Hematopoietic multipotent progenitor cell treated with erythropoietin and hydrocortisone succinate and interleukin-3 and kit ligand, for 15 days (in vitro differentiated cells): ENCODE measurements at places on chromosomes 3 and 15.

DNA sequence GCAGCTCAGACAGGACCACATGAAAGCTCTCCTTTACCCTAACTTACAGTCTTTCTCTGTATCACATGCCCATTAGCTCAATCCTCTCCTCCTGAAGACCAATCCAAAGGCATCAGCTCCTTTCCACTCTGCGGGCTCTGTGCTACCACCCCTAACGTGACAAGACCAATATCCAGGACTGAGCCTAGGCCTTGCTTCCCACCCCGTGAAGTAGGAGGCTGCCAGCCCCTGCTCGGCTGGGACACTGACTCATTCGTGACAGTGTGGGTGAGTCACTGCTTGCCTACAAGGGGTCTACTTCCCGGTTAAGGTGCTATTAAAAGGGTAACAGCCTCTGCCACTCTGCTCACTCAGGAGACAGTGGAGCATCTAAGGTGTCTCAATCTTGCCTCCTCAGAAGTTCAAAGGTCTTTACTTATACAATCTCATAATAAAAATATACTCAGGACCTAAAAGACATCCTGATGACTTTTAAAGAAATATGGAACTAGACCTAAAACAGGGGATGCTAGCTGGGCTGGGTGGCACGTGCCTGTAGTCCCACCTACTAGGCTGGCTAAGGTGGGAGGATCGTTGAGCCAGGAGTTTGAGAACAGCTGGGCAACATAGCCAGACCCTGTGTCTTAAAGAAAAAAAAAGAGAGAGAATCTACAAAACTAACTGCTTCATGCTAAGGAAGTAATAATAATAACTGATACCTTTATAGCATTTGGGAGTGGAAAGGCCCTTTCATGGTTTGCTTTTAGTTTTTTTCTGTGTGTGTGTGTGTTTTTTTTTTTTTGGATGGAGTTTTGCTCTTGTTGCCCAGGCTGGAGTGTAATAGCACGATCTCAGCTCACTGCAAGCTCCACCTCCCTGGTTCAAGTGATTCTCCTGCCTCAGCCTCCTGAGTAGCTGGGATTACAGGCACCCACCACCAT lies 55.0 kb downstream of the TMEM44 start:
- DNase-seq = no peak

GRCh38 chr3:122893754-122894668 lies 99.1 kb downstream of the SLC49A4 start:
- DNase-seq = no peak

DNA sequence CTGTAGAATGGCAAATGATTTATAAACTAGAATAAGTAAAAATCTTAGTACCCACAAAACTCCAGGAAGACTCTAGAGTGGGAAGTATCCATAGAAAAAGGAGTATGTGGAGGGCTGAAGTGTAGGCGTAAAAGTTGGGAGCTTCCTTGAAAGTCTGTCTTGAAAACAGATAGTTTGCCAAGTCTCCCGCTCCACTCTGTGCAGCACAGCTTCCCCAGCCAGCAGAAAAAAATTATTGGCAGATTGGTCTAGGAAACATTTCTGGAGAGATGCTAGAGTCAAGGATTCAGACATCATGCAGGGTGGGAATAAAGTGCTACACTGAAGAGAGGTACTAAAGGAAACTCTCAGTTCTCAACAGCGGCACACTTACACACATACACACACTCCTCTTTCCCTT lies 53.4 kb upstream of the CD200R1L start:
- DNase-seq = no peak

DNA sequence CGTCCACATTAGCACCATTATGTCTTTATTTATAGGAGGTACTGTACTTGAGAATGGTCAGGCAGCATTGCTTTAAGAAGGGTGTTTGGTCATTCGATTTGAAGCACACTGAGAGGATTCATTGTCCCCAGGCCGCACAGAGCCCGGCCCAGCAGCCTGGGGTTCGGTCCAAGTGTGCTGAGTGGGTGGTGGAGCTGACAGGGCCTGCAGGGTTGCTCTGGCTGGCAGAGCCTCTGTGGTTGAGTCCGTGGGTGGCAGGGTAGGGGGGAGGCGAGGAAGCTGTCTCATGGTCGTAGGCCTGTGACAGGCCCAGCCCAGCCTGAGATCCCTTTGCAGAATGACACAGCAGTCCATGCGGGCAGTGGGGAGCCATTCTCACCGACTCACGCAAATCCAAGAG lies 227.7 kb upstream of the TOPAZ1 start:
- DNase-seq = no peak

DNA sequence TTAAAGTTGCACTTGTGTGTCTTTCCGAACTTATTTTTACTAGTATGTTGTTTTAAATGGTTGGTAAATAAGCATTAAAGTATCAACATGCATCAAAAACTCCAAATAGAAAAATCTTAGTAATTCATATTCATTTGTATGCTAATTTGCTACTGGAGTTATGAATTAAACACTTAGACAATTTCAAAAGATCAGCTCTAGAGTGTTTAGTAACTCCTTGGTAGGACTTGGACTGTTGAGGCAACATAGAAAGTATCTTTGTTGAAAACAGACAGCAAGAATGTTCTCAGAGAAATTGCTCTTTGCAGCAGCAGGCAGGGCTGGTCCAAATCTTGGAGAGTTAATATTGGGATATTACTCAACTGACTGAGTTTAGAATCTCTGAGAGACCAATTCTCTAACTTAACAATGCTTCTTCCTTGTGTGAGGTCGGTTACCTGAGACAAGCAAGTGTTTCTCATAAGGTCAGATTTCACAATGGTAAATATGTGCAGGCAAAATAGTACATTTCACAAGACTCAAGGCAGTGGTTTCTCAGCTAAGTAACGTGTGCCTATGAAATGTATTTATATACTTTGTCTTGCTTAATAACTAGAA lies 147.8 kb upstream of the IL12A start:
- DNase-seq = no peak

DNA sequence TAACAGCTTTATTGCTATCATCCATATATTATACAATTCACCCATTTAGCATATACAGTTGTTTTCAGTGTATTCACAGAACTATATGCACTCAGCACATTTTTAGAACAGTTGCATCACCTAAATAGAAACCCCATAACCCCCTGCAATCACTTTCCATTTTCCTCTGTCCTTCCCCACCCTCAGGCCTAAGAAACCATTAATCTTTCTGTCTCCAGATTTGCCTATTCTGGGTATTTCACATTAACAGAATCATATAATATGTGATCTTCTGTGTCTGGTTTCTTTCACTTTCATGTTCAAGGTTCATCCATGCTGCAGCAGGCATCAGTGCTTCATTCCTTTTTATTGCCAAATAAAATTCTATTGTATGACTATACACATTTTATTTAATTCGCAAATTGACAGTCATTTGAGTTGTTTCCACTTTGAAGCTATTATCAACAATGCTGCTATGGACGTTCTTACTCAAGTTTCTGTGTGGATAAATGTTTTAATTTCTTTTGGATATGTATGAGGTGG lies 39.8 kb downstream of the ADAMTS17 start:
- DNase-seq = no peak

- DNase-seq = no peak
Observed at GRCh38 chr3:138165061-138165460, 9.7 kb downstream of the DBR1 start.

- DNase-seq = no peak
Observed at GRCh38 chr15:26580943-26581342, 191.9 kb downstream of the GABRB3 start.

DNA sequence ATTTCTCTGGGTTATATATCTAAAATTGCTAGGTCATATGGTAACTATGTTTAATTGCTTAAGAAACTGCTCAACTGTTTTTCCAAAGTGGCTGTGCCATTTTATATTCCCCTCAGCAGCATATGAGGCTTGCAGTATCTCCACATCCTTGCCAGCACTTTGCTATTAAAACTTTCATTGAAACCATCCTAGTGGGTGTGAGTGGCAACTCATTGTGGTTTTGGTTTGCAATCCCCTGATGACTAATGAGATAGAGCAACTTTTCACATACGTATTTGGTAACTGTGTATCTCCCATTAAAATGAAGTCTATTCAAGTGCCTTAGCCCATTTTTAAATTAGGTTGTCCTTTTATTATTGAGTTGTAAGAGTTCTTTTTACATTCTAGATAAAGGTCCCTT lies 17.3 kb downstream of the KPNA1 start:
- no peak for DNase-seq

GRCh38 chr15:41847981-41848380 lies 9.3 kb downstream of the PLA2G4B start:
- no peak for DNase-seq

GRCh38 chr15:95129574-95129973 lies 898.2 kb downstream of the MCTP2 start:
- no peak for DNase-seq

- no peak for DNase-seq
Observed at GRCh38 chr15:99556011-99556410, 9.8 kb upstream of the MEF2A start.

GRCh38 chr3:185988816-185989175 lies 51.0 kb upstream of the TRA2B start:
- no peak for DNase-seq

DNA sequence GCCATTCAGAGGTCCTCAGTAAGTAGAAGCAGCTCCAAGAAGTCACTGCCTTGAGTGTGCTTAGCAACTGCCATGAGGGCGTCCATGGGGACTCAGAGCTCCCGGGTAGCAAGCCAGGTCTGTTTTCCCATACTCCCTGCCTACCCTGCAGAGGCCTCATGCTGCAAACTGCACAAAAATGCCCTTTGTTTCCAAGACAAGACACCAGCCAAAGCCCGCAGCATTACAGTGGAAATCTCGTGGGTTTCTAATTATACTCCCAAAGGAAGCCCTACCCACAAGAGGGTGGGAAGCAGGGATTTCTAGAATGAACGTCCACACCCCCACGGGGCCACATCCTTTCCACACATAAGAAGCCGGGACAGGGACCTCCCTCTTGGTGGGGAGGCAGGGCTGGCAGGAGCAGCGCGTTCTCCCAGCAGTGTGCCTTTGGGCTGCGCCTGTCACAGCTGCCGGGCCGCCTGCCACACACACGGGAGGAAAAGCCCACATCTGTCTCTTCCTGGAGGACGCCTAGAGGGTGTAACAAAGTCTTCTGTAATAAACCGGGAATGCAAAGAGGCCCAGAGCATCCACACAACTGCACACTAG lies 31.1 kb downstream of the FAM174B start:
- DNase-seq = no peak

DNA sequence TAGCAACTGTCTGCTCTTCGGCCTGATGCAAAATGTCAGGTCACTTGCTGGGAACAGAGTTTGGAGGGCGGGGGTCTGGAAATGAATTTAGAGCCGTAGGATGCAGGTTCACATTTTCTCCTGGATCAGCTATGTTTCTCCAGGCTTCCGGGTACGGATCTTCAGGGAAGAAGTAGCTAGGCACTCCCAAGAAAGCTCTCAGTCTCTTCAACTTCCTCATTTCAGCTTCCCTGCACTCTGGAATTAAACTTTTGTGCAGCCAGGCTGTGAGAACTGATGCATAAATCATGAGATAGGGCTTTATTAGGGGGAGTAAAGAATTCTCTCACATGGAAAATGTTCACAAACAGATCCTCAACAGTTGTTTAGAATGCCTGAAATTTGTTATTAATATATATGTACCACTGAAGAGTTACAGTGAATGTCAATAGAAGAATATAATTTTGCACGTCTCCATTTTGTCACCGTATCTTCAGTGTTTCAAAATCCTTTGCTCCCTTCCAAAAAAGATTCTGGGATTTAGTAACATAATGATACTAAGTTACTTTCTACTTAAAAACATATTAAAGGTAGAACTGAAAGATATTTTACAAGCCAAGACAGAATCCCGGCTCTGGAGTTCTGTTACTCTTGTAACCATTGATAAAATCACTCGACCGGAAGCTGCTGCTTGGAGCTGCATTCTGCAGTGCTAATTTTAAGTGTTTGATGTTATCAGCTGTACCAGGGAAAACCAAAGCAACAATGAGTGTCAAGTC lies 178.5 kb upstream of the P2RY1 start:
- DNase-seq = no peak

- DNase-seq = no peak
Observed at GRCh38 chr15:100106732-100107131, 235.0 kb downstream of the ADAMTS17 start.

DNA sequence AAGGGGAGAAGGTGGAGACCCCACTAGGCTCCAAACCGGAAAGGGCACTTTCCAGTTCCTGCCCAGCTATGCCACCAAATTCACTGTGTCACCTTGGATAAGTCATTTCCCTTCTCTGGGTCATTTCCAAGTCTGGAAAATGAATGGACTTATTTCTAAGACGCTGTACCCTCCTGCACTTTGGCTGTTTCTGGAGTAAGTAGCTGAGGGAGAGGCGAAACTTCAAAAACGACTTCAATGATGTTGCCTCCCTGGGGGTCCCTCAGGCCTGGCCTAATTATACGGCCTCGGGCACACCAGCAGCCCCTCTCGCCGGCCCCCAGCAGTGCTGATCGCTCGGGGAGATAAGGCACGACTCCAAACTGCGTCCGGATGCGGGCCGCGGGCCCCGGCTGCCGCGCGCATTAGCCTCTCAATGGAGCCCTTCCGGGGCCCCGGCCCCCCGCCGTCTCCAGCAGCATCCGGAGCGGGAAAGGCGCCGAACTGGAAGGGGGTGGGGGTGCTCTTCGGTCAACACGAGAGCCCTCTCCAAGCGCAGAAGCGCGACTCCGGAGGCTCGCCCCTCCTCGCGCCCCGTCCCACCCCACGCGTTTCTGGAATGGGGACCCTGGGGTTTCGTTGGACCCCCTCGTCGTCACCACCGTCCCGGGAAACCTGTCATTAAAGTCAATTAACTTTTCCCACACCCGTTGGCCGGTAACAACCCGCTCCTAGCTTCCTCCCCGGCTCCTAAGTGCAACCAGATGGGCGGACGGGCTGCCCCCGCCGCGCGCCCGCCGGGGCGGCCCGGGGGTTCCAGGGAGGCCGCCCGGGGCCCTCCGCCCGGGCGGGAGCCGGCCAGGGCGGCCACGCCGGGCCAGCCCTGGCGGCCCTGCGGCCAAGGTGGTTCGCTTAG lies 4.8 kb downstream of the HES1 start:
- no peak for DNase-seq

- DNase-seq = no peak
Observed at GRCh38 chr3:50534681-50535330, 31.4 kb upstream of the CACNA2D2 start.

DNA sequence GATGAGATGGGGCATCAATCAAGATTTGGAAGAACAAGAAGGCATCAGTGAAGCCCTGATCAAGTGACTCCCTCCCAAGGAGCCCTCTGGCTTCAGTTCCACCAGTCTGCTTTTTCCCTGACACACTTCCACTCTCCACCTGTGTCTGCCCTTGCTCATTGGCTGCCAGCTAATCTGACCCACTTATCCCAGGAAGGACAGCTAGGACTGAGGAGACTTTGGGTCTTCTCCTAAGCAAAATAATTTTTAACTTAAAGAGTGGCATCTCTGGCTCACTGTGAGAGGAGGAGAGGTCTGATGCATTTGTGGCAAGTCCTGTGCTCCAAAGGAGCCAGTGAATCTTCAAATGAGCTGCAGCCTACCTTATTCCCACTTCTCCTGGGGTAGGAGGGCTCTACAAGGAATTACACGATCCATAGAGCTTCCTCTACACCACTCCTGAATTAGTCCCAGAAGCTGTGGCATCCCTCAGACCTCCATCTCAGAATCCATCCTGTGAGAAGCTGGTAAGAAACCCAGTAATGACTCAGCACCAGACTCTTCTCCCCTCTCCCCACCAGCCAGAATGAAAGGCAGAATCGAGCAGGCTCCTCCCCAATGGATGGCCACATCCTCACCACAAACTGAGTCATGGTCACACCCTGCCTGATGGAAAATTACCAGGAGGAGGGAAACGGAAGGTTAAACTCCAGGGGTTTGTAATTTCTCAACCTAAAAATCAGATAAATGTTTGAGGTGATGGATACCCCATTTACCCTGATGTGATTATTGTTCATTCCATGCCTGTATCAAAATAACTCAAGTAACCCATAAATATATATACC lies 6.3 kb upstream of the PKM start:
- no peak for DNase-seq
